ENCODE measurements at places on chromosomes 1 and 21.
A peak's percentile ranks its signal among the peaks of the same experiment; 100 is the strongest.

DNA sequence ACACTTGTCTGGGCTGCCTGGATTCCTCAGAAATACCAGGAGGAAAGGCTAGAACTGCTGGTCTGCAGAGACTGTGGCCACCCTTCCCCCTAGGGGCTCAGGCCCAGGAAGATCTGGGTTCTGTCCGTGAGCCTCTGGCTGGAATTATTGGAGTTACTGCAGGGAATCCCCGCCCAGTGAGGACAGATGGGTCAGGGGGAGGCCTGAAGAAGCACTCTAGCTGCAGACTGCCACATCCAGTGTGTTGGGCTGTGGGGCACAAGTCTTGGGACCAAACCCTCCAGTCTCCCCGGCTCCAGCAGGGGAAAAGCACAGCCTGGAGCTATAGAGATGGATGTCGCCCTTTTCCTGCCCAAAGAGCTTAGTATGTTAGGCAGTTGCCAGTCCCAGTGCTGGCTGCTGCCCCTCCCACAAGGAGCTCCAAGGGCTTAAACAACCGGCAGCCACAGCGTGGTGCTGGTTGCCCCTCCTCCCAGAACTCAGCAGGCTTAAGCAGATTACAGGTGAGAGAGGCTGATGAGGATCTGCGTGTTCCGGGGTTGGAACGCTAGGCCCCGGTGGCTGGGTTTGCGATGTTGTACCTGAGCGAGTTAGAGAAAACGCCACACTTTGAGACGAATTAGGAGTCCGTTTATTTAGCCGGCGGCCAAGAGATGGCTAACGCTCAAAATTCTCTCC is 255.5 kb upstream of the LRRC7 start:
- no peak for DNase-seq

DNA sequence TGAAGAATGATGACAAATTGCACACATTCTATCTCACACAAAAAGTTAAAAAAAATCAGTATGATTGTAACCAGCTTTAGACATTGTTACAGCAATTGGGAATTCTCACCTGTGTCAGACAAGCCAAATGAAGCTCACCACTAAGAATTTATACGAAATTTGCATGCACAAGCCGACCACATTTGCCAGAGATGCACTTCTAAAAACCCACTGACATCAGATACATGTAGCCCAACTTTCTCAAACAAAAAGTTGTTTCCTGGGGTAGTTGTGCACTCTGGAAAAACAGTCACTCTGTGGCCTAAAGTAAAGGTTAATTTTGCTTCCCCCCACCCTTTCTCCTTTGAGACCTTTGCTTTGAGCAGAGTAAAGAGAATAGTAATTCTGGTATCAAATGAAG is 67.9 kb upstream of the IL12RB2 start:
- DNase-seq: no peak

DNA sequence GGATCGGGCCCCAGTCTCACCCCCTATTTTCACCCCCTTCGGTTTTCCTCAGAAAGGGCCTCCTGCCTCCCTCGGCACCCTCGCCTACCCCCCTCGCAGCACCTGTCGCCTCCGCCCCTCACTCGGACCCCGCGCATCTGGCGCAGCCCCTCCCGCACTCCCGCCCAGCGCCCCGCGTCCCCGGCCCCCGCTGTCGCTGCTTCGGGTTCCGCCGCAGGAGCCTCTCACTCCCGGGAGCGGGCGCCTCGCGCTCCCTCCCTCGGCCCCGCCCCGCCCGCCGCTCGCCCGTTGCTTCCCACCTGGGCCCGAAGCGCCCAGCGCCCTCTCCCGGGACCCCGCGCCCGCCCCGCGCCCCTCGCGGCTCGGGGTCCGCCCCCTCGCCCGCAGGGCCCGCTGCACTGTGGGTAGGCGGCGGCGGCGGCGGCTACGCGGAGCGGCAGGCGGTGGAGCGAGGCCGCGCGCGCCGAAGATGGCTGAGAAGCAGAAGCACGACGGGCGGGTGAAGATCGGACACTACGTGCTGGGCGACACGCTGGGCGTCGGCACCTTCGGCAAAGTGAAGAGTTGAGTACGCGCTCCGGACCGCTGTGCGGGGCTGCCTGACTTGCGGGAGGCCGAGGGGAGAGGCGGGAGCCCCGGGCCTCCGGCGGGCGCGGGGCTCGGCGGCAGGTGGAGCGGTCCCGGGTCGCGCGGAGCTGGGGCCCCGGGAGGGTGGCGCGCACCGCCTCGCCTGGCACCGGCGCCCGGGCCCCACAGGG is at the start of gene PRKAA2:
Gene PRKAA2 (plus strand): TSS at position 396 of the 758 bp plus-strand sequence. CDS start 74 bp downstream, at position 470.
- peak; percentile 71 for DNase-seq

DNA sequence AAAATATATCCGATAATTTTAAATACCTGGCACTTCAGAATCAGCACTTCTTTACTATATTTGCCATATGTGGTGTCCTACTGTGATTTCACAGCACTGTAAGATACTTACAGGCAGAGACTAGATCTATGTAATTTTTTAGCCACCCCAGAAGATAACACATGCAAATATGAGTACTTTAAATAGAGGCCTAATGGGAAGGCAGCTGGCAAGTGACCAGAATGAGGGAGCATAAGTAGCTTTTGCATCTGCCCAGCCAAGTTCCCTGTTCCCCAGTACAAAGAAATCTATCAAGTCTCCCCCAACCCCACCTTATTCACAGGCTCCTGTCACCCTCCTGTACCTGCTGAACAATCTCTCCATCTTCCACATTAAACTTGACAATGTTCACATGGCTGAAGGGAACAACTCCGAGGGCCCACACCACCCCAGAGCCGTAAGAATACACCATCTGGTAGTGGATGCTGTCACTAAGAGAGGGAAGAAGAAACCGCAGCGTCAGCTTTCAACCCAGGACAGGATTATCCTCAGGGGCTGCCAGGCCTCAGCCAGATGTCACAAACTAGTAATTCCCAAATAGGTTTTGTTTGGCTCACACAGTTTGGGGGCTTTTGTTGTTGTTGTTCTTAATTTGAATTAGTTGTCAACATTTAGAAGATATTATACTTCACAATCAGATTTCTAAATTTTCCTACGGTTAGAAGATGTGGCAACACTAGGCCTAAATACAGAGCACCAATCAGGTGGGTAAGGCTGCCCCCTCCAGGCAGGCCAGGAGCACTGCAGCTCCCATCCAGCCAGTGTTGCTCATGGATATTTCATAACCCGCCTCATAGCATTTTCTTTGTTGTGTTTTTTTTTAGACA is 10.4 kb downstream of the EMC1 start:
- DNase-seq: peak; percentile 65

GRCh38 chr1:203453616-203454015 is 22.0 kb upstream of the PRELP start:
- DNase-seq: no peak

GRCh38 chr1:197173571-197174507 is 27.4 kb upstream of the ASPM start:
- DNase-seq: peak; percentile 23

DNA sequence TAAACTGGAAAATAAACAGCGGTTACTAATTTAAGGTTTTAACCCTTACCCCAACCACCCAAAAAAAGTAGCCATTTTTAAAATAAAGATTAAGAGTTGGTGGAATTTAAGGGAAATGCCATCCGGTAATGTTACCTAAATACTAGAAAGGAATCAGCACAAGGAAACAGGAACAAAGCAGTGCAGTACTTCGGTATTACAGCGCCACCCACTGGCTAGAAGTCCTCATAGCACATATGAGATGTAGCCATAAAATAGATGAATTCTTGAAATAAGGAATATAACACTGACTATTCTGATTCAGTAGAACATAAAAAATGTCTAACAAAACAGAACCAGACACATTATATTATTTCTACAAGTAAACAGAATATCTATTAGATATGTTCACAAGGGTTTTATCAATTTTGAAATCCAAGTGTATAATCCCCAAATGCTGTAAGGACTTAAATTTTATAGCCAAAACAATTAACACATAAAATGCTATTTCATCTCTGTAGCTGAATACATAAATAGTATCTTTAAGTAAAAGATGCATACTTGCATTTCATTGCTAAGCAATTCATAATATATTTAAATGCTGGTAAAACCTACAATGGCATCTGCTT is 58.8 kb downstream of the FRRS1 start:
- peak; percentile 65 for DNase-seq

- no peak for DNase-seq
These were observed 458.7 kb downstream of the PTPRU start for GRCh38 chr1:29695036-29695435.

- DNase-seq: no peak
These were observed 4.4 kb downstream of the ITPKB start for GRCh38 chr1:226734611-226735153.

- DNase-seq: no peak
These were observed 15.6 kb downstream of the C1orf115 start for GRCh38 chr1:220705782-220706181.

GRCh38 chr1:25815208-25816111 is 4.3 kb upstream of the MTFR1L start:
- DNase-seq: no peak
